ENCODE measurements at places on chromosomes 2 and 18.

- no peak for DNase-seq
These were observed 115.8 kb downstream of the PIGN start for GRCh38 chr18:62071071-62071470.

DNA sequence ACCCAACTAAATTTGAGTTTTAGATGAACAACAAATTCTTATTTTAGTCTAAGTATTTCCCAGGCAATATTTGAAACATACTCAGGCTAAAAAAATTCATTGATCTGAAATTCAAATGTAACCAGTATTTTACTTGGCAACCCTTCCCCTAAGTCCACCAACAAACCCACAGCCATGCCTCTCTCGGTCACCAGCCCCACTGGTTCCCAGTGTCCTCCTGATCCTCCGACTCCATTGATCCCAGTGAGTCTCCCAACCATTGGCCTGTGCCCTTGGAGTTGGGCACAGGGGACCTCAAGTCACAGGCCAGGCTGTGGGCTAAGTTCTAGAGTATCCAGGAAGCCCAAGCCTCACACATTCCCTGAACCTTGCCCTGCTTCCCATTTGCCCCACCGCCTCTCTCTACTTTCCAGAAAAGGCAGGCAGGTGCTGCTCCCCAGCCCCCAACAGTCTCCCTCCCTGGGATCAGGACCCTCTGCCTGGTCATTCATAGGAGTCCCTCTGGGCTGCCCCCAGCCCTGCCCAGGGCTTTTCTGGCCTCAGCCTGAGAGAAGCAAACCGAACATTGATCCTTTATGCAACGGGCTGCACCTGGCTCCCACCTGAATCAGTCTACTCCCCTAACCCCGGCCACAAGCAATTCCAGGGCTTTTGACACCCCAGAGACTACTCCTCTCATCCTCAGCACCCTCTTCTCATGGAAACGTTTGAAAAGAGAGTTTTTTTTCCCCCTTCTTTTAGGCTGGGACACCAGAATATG, 81.3 kb downstream of the HS1BP3 start:
- DNase-seq, result no peak

DNA sequence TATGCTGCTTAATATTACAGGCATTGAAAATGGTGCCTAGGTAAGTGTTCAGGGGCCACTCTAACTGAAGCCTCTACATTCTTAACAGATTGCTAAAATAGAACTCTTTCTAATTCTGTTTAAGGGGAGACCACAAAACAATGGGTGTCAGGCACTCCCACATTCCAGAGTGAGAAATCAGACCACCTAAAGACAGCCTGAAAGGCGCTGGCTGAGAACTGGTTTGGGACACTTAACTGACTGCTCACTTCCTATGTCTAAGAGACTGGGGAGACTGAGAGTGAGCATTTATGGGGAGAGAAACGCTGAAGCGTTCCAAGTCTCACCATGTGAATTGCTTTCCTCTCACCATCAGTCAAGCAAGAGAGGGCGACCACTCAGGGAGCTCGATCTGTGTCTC, 108.8 kb upstream of the ITGB6 start:
- DNase-seq, result no peak

GRCh38 chr18:25243754-25244153, 108.2 kb downstream of the ZNF521 start:
- no peak for DNase-seq

DNA sequence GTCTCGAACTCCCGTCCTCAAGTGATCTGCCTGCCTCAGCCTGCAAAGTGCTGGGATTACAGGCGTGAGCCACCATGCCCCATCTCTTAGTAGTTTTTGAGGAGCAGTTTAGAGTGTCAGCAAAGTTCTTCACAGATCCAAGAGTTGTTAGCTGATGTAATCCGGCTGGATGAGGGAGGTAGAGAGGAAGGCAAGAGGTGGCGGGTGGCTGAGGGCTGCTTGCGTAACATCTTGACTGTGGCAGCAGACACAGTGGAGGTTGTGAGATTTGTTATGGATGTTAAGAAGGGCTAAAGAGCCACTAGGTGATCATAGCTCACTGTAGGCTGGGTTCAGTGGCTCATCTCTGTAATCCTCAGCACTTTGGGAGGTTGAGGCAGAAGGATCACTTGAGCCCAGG, 19.5 kb upstream of the FAM136A start:
- DNase-seq, result no peak

- no peak for DNase-seq
These were observed 86.6 kb upstream of the TMEM247 start for GRCh38 chr2:46392561-46393346.

- DNase-seq, result no peak
These were observed at the start of gene BOK for GRCh38 chr2:241558532-241559322. TSS of gene BOK (plus strand) at chr2:241558745. CDS start at chr2:241559484, 739 bp downstream.

GRCh38 chr2:148026573-148026972, 5.7 kb downstream of the MBD5 start:
- DNase-seq, result no peak

DNA sequence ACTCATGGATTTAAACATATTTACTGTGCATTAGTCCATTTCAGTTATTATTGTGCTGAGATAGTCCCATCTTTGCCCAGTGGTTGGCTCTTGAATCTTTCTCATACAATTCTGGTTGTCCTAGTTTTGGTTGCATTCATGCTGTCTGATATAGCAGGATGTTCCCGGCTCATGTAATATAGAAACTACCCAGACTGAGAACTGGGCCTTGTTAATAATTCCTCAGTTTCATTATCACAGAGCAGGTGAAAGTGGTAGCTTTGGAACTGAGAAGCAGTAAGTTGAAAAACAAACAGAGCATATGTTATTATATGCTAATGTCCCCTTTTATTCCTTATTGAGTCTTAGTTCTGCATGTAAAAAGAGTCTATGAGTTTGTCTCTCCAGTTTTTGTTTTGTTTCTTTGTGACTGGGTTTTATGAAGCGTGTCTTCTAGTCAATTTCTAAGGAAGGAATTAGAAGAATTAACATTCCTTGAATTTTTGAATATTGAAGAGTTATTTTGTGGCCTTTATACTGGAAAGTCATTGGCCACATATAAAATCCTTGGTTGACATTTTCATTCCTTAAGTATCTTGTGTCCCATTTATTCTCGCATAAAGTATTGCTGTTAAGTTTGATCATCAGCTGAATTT, 43.3 kb downstream of the EIF5B start:
- no peak for DNase-seq

DNA sequence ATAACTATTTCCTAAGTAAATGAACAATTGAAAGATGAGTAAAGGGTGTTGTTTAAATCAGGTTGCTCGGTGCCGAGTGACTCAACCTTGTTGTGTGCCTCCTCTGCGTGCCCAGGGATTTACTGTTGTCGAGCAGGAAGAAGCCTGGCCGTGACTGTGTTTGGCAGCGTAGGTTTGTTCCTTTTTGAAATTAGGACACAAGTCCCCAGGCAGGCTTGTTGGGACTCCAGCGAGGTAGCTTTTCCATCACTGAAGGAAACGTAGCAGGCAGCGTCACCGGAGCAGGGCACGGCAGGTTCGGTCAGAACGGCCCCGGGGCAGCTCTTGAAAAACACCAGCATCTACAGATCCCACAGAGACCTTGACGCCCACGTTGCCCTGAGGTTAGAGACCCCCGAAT, 48.6 kb downstream of the TMEM18 start:
- DNase-seq, result no peak
